ENCODE measurements at places on chromosomes 3 and 15.

DNA sequence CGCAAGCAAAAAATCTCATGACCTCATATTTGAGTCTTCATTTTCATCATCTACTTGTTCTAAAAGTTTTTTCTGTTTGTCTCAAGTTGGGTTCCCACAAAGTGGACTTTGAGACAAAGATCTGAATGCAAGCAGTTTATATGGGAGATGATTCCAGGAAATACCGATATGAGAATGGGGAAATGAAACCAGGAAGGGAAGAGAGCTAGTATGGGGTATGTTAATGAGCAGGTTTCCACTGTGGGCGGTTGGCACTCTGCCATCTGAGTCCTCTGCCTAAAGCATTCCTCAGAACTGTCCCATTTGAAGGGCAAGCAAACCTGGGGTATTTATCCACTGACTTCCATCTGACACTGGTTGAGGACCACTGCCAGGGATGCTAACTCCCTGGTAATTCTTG, 8.8 kb downstream of the ADPRH start:
- no peak for DNase-seq

DNA sequence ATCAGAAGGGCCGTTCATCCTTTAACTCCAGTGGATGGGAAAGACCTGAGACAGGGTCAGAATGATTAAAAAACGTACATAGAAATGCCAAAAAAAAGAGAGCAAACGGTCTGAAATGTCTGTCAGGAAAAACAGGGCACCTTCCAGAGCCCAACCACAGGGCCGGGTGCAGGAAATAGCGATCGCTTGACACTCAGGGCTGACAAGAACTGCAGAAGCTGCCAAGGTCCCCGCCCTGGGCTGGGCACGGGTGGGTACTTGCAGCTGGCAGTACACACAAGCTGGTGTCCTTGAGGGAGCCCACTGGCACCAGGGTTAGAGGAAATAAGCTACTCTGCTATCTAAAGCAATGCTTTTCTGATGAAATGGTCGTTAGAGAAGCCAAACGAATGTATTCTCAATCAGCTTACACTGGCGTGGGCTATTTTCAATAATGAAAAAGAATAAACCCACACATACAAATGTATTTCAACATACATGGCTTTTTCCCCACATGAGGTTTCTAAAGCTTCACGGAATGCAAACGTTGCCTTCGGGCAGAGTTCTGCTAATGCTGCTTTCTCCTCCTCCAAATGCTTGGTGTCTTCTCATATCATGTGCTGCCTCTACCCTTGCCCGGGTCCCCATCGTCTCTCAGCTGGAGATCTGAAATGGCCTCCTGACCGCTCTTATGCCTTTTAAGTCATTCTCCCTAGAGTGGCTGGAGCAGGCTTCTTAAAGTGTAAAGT, 15.6 kb downstream of the FRMD4B start:
- no peak for DNase-seq

- no peak for DNase-seq
Measured at GRCh38 chr15:52710050-52710707, 31.0 kb upstream of the ATOSA start.

GRCh38 chr15:78977591-78978347, 32.9 kb upstream of the CTSH start:
- no peak for DNase-seq

- DNase-seq = no peak
Measured at GRCh38 chr3:128577711-128578110, 72.9 kb downstream of the RPN1 start.

DNA sequence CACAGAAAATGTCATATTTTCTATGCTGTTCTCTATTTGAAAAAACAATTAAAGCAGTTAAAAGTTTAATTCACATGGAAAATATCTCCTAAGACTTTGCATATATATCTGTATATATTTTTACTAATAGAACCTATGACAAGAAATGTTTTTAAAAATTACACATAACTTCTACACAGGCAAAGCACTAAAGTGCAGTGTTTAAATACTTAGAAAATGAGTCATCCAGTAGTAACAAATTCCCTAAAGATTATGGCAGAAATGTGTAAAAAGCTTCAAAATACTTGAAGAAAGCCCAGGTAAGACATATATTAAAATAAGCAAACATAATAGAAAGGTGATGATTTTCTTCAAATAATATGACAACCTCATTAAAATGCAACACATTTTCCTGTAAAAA, 236.6 kb downstream of the TBC1D5 start:
- no peak for DNase-seq
